ENCODE measurements at places on chromosomes 5 and 9. TPM values are rescaled to one million over a fixed set of nuclear protein-coding genes. Genes with fewer than 3 reads are reported as not detected.

The RNF208 gene
- not detected for total RNA-seq

The SLC23A1 gene
- not detected for total RNA-seq

The NCS1 gene
- total RNA-seq: 22.9 TPM

The SLC22A4 gene
- 0.26 TPM for total RNA-seq

The NME5 gene
- 0.53 TPM for total RNA-seq

The BTNL9 gene
- not detected for total RNA-seq
